Glutamatergic neuron (in vitro differentiated cells): ENCODE measurements at places on chromosomes 11 and 22. TPM values are rescaled to one million over a fixed set of nuclear protein-coding genes. Genes with fewer than 3 reads are reported as not detected.

Gene SMTN
- total RNA-seq: 13.3 TPM

DNA sequence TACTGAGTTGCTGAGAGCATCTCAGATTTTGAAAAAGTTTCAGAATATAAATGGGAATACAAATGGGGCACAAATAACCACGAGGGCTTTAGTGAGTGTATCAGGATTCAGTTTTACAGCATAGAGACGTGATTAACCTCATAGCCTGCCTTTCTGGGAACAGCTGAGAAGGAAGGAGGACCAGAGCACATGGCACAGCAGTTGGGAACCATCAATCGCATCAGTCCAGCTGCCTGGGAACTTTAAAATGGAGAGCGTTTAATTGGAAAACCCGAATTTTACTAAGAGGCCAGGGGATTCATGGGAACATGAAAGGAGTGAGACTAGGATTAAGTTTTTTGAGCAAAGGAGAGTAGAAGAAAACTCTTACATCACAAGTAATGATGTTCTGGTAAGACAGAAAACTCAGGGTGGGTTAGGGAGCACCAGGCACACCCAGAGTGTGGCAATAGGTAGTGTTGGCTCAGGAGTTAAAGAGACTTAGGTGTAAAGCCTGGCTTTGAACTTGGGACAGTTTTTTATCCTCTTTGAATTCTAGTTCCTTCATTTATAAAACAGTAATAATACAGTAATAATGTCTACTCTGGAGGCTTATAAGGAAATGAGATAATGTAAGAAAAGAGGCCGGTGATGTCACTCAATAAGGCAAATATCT lies 40.2 kb downstream of the FZD4 start:
- H3K27ac ChIP-seq: no peak overlapping the region
- no peaks in the 10 kb centered on the region for H3K27me3 ChIP-seq
- no peak overlapping the region for H3K4me3 ChIP-seq
- H3K4me1 ChIP-seq: peaks cover 2% of the 10 kb centered on the region

Gene CDK2AP2
- total RNA-seq: 21.9 TPM

Gene ALDH3B1
- 0.22 TPM for total RNA-seq

- no peaks in the 10 kb centered on the region for H3K4me1 ChIP-seq
- no peak overlapping the region for H3K27ac ChIP-seq
- H3K36me3 ChIP-seq: no peaks in the 10 kb centered on the region
- no peak for DNase-seq
Observed at GRCh38 chr11:117010808-117011540, 87.3 kb downstream of the SIK3 start.

DNA sequence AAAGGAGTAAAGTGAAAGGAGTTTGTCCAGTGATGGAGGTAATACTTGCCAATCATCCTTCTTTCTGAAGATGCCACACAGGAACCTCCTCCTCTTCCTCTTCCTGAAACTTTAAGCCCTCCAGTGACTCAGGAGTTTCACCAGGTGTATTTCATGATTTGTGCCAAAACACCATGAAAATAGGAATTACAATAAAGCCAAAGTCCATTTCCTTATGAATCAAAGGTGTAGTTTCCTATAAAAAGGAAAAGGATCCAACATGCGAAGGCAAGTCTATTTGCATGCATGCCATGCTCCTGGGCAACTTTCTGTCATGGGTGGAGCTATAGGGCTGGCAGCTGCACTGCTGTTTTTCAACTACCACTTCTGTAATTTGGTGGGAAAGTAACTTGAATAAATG lies 9.8 kb upstream of the POU2AF1 start:
- no peak overlapping the region for H3K4me3 ChIP-seq
- no peaks in the 10 kb centered on the region for H3K27me3 ChIP-seq
- no peak for DNase-seq

DNA sequence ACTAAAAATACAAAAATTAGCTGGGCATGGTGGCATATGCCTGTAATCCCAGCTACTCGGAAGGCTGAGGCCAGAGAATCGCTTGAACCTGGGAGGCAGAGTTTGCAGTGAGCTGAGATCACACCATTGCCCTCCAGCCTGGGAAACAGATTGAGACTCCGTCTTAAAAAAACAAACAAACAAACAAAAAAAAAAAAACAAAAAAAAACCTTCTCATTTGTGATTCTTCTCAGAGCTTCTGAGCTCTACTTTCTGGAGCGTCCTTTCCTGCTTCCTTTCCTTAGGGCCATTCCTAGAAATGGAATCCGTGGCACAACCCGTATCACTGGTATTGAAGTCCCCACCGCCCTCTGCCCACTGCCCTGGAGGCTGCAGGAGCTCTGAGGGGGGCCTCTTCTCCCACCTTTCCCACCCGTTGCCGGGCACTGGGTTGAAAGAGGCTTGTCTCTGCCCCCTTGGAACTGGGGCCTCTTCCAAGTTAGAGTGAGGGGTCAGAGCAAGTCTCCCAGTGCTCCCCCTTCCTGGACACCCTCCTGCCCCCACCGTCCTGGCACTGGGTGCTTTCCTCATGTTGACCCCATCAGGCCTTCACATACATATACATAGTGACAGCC lies 2.0 kb upstream of the SHISA8 start:
- H3K27me3 ChIP-seq: peaks cover 32% of the 10 kb centered on the region
- no peak overlapping the region for H3K4me3 ChIP-seq
- H3K27ac ChIP-seq: no peak overlapping the region
- no peak for DNase-seq

DNA sequence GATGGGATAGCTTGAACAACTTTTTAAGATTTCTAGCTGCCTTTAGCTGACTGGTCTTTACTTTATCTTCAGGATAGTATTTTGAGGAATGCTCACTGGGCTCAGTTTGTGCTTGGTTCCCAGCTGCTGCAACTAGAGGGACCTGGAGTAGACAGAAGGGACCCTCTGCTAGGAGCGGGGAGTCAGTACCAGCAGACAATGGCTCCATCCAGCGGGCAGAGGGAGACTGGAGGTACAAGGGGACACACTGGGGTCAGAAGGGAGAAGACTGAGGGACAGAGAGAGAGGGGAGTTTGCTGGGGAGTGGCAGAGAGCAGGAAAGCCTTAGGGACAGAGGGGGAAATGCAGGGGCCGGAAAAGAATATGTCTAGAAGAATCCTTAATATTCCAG lies 22.0 kb upstream of the ACER3 start:
- no peaks in the 10 kb centered on the region for H3K36me3 ChIP-seq
- H3K27me3 ChIP-seq: peaks cover 2% of the 10 kb centered on the region
- peaks cover 8% of the 10 kb centered on the region for H3K4me1 ChIP-seq
- DNase-seq: peak; percentile 49

GRCh38 chr22:46090631-46091201 lies 59.6 kb upstream of the PPARA start:
- DNase-seq: no peak
- H3K4me3 ChIP-seq: no peak overlapping the region
- no peaks in the 10 kb centered on the region for H3K36me3 ChIP-seq

DNA sequence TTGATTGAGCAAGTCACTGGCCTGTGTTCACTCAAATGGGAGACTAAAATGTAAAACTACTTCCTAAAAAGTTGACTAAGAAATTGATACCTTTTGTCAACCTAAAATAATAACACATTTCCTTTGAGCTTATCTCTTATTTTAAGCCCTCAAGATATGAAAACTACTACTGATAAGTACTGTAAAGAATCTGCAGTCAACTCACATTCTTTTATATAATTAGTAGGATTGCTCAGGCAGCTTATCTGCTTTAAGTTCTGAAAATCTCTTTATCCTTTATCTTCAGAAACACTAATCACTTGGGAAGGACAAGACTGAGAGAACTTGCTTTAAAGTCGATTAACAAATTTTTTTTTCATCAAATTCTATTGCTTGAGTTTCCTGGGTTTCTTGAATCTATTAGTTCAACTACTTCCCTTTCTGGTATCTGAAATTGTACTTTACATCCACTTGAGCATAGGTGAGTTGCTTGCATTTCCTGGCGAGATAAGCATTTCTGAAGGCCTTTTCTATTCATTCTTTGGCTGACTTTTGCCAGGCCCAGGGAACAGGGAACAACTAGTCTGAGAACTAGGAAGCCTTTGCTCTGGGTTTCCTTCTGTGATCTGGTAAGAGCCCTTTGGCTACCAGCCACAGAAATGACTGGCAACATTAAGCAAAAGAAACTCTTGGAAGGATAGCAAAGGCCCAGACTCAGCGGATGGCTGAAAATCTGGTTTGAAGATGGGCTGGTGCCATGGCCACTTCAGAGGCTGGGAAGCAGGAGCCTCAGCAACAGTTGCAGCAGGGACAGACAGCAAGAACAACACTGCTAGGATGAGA lies 19.3 kb upstream of the CSRP3 start:
- H3K27ac ChIP-seq: no peak overlapping the region
- no peaks in the 10 kb centered on the region for H3K4me1 ChIP-seq
- no peaks in the 10 kb centered on the region for H3K27me3 ChIP-seq
- no peak overlapping the region for H3K4me3 ChIP-seq
- no peaks in the 10 kb centered on the region for H3K36me3 ChIP-seq

DNA sequence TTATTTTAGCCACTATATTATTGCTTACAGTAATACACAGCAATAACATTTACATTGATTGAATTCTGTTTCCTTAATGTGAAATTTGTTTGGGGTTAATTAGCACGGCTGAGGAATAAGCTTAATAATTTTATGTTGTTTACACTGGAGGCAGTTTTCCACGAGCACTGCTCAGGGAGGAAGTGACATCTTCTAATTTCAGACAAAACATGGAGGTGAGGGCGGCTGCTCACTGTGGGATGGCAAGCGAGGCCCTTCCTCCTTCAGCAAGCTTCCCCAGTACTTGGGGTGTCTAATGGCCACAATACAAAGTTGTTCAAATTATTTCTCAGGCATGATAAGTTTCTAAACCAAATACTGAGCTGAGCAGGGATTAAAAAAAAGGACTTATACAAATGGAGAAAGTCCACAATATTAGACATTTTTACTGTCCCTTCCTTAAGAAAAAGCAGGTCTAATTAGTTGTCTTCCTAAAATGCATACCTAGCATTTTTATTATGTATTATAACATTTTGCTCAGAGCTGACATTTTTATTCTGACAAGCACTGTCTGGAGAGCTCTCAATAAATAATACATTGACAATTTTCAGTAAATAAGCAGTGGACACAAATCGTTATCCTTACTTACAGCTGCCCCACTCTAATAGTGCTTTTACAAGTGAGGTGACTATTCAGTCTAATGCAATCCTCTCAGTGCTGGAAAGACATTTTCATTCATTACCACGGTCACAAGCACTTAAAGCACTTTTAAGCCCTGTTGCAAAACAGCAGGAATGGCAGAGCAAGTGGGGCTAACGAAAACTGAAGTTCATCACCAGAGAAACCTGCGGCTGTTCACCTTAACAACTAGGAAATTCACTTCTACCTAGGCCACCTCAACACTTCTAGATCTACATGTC lies 56.2 kb downstream of the SOX6 start:
- DNase-seq: no peak
- no peak overlapping the region for H3K27ac ChIP-seq
- peaks cover 14% of the 10 kb centered on the region for H3K4me1 ChIP-seq
- no peaks in the 10 kb centered on the region for H3K36me3 ChIP-seq
- H3K27me3 ChIP-seq: no peaks in the 10 kb centered on the region

Gene OR10D3
- 0.29 TPM for total RNA-seq

Gene C22orf15
- not detected for total RNA-seq

DNA sequence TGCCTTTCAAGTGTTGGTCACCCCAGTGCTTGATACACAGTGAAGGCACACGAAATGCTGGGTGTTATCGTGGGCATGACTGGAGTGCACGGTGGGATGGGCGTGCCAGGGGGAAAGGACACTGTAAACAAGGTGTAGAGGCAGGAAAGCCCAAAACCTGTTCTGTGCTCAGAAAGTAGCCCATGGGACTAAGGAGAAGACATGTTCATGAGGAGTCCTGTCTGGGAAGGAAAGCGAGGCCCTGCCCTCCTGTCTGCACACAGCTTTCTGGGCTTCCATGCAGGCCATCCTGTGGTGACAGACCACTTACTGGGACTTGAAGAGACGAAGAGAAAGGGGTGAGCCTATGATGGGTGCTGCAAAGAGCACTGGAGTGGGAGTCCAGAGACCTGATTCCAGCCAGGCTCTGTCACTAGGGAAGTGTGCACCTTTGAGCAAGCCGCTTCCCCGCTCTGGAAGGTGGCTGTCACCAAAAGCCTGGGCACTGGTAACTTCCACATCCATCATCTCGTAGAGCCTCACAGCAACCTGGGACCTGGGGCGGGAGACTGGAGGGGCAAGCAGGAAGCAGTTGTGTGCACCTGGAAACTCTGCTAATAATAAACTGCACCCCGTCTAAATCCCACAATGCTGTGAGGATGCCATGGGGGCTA lies 846 bp upstream of the POU2F3 start:
- no peak overlapping the region for H3K27ac ChIP-seq
- no peaks in the 10 kb centered on the region for H3K4me1 ChIP-seq
- peak overlapping the region; percentile 60 for H3K4me3 ChIP-seq

GRCh38 chr22:30290342-30291057 lies 1.2 kb upstream of the CASTOR1 start:
- peak overlapping the region; percentile 17 for H3K27ac ChIP-seq
- no peaks in the 10 kb centered on the region for H3K36me3 ChIP-seq
- DNase-seq: no peak
- H3K4me1 ChIP-seq: peaks cover 4% of the 10 kb centered on the region

DNA sequence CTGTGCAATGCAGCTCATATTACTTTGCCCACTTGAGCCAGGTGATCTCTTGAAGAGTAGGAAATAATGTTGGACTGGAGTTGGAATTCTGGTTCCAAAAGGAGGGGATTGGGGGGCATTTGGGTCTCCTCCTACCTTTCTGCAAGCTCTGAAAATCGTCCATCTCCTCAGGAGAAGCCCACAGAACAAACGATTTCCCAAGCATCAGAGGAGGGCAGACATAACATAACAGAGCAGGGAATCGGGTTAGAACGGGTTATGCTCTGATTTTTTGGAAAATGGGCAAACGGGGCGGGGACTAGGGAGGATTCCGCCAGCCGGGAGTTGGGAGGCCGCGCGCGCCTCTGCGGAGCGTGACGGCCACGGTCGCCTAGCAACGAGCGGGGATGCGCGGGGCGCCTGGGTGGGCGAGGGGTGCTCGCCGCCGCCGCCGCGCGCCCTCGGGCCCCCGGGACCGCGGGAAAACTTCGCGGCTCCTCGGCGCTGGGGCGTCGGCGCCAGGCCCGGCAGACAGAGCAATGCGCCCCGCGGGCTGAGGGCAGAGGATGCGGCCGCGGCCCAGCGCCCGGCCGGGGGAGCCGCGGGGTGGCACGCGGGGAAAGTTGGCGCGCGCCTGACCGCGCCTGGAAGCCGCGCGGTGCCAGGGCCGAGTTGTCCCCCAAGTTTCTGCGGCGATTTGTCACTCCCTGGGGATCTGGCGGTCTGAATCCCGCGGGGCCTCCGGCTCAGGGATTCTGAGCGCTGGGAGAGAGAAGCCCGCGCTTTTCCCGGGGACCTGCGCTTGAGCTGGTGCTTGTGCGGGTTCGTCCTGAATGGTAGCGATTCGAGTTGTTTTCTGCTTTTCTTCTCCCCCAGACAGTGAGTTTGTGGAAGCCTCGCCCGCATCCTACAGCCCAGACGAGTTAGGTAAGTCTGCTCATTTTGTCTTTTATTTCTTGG lies 27.8 kb upstream of the AMOTL1 start:
- H3K27ac ChIP-seq: no peak overlapping the region
- H3K4me3 ChIP-seq: peak overlapping the region; percentile 95
- DNase-seq: peak; percentile 64
- peaks cover 3% of the 10 kb centered on the region for H3K4me1 ChIP-seq
- no peaks in the 10 kb centered on the region for H3K36me3 ChIP-seq
- no peaks in the 10 kb centered on the region for H3K27me3 ChIP-seq

Gene APOA5
- not detected for total RNA-seq
